Adipocyte (in vitro differentiated cells): ENCODE measurements at places on chromosomes 3 and 15.
A peak's percentile ranks its signal among the peaks of the same experiment; 100 is the strongest.

DNA sequence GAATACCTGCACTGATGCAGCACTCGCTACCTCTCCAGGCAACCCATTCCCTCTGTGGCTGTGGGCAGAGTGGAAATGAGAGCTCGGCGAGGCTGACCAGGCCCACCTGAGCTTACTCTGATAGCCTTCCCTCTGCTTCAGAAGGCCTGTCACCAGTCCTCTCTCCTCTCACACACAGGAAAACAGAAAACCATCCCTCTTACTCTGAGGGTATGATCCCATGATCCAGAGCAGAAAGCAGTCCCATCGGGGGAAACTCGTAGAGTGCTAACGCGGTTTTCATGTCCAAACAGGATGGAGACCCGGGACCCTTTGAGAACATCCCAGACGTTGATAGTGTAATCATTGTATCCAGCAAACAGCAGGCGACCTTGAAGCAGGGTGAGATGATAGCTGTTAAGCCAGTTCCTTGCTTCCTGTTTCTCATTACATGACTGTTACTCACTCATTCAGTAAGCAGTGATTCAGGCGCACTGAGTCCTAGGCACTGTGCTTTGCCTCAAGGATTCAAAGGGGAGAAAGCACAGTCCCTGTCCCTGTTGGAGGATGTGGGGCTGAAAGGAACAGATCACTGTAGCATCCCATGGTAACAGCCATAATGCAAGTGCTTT, 11.8 kb upstream of the BCL2L10 start:
- DNase-seq, result peak; percentile 30

DNA sequence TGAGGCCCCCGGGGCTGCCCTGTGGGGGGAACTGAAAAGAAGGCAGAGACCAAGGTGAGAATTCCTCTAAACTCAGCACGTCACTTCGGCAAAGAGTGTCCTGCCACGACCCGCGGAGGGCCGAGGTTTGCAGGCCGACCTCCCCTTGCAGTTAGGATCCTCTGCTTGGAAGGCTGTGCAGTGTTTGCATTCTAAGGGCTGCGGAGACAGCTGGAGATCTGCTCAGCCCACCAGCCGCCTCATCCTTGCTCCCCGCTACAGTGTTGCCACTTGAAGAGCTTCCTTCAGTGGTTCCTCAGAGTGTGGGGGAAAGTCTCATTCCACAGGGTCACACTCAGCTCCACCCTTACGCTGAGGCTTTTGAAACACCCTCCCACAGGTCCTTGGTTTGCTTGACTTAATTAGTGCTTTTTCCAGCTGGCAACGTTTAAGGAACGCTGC, 10.8 kb downstream of the SLC51A start:
- DNase-seq, result no peak

GRCh38 chr3:123750659-123751420, 133.3 kb downstream of the MYLK start:
- peak; percentile 74 for DNase-seq

DNA sequence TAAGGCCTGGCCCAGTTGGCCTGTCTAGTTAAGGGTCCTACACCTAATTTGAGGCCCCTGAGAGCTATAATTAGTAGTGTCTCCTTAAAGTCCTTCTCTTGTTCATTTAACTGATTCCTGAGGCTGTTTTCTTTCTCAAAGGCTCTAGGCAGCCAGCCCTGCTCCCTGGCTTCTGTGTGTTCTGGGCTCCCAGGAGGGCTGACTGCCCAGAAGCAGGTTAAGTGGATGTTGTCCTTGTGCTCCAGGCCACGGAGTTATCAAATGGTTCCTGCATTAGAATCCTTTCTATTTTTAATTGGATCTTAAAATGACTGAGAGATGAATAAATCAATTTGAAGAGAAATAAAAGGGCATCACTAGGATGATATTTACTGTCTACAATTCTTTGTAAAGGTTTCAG, 140.0 kb downstream of the SNRK start:
- DNase-seq, result no peak

DNA sequence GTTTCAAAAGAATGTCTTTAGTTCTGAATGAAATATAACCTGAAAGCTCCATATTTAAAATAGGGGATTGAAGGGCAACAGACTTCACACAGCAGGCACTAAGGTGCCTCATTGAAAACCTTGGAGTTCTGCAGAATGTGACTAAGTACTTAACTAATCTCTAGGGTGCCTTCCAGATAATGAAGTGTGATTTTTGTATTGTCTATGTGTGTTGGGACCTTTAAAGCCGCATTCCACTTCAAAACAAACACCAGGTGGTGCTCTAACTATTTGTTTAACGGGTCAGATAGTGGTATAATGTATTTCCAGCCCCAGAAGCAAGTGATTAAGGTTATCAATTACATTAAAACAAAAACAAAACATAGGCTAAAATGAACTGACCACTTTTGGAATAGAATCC, 28.0 kb downstream of the TFG start:
- DNase-seq, result peak; percentile 58

GRCh38 chr3:186021673-186022362, 84.0 kb upstream of the TRA2B start:
- peak; percentile 95 for DNase-seq

DNA sequence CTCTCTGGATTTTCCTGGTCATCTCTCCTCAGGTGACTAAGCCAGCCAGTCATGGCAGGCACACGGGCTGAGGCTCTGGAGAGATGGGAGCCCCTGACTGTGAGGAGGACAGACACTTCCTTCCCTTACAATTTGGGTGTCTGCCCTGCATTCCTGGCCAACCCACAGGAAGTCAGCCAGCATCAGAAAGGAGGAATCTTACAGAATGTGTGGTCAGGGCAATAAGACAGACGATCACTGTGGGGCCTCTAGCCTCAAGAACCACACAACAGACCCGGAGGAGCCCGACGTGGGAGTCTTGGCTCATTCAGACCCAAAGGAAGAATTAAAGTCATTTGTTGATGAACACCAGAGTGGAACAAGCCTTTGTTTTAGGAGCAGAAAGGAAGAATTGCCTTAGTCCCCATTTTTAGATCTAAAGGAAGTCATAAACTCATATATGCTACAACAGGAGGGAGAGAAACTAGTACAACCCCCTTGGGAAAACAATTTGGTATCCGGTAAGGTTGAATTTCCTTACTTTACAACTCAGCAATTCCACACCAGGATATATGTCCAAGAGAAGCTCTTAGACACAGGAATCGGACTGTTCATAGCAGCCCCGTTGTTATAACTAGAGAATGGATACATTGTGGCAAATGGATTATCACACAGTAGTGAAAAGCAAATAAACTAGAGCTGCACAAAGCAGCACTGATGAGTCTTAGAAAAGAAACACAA, 62.2 kb downstream of the ABTB1 start:
- DNase-seq, result peak; percentile 80

- no peak for DNase-seq
Observed at GRCh38 chr3:191409791-191410359, 51.1 kb upstream of the PYDC2 start.

GRCh38 chr15:48538941-48539340, 106.6 kb downstream of the FBN1 start:
- DNase-seq, result no peak

DNA sequence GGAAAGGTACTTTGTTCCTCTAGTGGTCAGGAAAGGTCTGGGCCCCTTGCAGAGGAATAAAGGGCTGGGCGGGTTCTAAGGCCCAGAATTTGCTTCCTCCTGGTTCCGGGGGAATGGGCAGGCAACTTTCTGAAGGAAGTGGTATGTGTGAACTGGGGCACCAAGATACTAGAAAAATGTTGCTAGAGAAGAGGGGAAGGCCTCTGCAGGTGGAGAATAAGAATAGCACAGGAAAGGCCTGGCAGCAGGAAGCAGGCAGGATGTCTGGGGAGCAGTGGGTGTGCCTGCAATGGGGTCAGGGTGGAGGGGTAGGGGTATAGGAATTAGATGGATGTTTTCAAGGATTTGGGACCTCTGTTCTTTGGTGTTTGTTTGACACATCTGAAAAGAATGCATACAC, 2.0 kb downstream of the SLC22A13 start:
- no peak for DNase-seq

GRCh38 chr3:81643721-81644120, 117.7 kb downstream of the GBE1 start:
- DNase-seq, result peak; percentile 19

DNA sequence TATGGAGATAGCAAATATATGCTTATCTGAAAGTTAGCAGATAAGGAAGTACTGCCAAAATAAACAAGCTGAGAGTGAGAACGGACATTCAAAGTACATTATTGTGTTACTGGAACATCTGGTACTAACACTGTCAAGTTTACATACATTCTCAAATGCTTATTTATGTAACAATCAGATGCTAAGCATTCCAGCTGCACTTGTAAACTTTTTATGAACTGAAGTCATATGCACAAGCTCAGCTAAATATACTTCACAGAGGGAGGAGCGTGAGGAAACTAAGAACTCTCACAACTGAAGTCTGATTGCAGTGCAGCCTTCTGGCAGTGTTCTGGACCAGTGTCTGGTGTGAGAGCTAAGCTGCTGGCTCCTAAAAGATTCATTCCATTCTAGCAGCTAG, 223.7 kb upstream of the NANOGP8 start:
- peak; percentile 92 for DNase-seq

DNA sequence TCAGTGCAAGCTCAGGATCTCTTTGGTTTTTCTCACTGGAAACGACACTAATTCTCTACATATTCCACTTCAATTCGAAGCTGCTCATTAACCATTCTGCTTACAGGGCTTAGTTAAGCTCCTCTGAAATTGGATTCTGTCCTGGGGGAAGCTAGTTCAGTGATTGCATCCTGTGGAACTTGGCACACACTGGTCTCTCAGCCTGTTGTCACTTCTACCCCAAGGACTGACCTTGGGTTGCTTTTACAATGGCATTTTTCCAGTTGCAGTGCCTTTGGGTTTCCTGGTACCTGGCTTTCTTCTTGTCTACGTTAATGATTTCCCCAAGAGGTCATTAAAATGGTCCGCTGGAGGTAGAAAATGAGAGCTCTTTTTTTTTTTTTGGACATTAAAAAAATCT, 33.3 kb upstream of the GABRB3 start:
- DNase-seq, result no peak

- DNase-seq, result peak; percentile 38
Observed at GRCh38 chr3:152909180-152909883, 74.4 kb downstream of the P2RY1 start.

- no peak for DNase-seq
Observed at GRCh38 chr3:132817646-132818177, 95.5 kb upstream of the NPHP3 start.

DNA sequence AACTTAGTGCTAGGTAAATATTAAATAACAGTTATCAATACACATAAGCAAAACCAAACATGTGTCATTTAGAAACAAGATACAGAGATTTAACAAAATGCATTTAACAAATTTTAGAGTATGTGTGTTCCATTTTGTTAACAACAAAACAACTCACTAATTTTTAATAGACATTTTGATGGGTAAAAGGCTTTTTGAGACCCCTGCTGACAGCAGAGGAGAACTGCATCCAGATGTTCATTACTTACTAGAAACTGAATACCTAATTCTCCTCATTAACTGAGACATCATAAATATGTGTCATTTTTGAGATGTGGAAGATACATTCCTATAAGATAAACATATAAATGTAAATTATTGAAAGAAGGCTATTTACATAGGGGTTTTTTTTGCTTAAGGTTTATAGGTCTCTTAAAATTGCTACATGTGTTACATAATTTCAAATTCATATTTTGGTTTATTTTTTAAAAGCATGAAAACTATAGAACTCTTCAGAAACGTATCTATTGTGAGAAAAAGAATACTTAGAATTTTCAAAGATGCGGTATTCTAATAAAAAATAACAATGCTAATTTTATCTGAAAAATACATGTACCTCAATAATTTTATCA, 1009.8 kb downstream of the TUSC7 start:
- DNase-seq, result peak; percentile 71

DNA sequence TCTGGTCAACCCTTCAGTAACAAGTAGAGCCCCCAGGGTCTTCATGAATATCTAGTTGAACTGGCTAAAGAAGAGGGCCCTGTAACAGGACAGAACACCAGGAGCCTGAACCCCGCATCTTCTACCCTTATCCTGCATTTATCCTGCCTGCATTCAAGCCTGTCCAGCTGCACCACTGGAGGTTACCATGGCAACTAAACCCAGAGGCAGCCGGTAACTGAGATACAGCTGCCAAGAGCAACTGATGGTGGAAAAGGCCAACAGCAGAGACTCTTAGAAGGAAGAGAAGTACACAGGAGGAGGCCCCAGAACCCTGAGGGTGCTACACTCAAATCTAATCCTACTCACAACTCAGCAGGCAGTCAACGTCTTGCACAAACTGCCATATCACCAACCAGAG, 3.7 kb upstream of the PRKAR2A start:
- DNase-seq, result peak; percentile 49
